ENCODE measurements at places on chromosomes 5 and 9. TPM values are rescaled to one million over a fixed set of nuclear protein-coding genes. Genes with fewer than 3 reads are reported as not detected.

Gene SPATA31A3
- not detected for polyA plus RNA-seq

Gene RNF208
- polyA plus RNA-seq, result 2.5 TPM

Gene DHFR
- polyA plus RNA-seq, result 43.7 TPM

DNA sequence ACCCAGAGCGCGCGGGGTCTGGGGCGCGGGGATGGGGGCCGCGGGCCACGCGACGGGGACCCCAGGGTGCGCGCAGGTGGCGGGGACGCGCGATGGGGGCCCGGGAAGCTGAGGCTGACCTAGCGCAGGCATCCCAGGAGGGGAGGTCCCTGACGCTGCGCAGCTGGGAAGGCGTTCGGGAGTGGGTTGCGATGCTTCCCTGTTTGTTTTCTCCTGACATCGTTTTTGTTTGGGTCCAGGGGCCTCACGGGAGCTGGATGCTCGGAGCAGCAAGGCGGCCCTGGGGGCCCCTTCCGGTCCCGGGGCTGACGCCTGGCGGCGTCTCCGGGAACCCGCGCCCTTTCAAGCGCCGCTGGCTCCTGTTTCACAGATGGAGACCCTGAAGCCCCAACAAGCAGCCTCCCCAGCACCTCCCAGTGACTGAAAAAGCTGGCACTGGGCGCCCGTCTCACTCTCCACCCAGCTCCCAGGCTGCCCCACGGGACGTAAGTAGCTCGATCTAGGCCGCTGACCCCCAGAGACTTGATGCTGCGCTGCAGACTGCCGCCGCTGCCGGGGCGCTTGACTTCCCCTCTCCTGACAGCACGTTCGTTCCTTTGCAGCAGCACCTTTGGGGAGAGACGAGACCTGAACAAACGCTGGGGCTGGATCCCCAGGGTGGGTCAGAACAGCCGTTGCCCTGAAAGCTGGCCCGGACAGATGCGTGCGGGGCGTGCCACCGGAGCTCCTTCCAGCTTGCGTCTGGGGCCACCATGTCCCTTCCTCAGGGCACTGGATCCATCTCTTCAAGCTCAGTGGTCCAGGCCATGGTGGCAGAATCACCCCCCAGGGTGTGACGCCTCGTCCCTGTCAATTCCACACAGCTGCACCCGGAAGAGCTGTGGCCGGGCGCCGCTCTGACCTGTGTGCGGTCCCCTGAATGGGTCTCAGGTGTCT lies 593 bp downstream of the BRD3OS start:
- peak; percentile 66 for DNase-seq

DNA sequence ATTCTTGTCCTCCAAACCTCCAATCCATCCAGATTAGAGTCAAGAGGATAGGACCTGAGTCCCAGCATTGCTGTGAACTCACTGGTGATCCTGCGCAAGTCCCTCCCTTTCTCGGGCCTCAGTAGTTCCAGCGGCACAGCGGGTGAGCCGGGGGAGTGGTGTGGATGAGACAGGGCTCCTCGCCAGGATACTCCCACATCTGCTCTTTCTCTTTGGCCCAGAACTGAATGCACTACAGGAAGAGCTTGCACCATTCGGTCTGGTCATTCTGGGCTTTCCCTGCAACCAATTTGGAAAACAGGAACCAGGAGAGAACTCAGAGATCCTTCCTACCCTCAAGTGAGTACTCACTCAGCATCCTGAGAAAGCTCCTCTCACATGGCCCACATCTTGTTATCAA lies 6.3 kb downstream of the GPX3 start:
- DNase-seq, result no peak

- DNase-seq, result no peak
These were observed 157.9 kb downstream of the ALDH1A1 start for GRCh38 chr9:72794946-72795345.
